Amygdala (tissue), 56 donors: ENCODE measurements at places on chromosomes 5 and 9.

DNA sequence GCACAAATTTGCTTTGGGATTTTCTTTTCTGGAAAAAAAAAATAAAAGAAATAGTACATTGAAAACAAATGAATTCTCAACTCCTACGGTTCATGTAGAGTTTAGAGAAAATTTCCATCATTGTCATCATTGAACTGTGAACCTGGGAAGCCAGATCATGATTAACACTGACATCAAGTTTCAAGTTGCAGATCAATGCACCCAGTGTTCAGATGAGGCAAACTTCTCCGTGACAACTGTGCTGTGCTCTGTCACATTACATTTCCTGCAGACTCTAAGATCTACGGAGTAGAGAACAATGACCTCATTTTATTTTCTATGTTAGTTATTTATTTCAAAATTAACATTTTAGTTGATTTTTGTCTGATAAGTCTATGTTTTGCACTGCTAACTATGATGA lies 99.7 kb downstream of the MAP1B start:
- no peak for DNase-seq

- DNase-seq = no peak
These were observed 39.2 kb downstream of the TLE4 start for GRCh38 chr9:79610791-79611614.

DNA sequence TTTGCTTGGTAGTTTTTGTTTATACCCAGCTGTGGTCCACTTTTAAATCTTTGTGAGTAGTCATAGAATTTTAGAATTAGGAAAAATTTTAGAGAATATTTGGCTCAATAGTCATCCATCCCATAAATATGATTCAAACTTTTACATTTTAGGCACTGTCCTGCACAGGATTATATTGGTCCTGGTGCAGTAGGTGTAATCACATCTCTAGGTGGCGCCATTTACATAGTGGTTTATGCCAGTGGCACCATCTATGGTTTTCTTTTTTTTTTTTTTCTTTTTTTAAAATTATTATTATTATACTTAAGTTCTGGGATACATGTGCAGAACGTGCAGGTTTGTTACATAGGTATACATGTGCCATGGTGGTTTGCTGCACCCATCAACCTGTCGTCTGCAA lies 260.7 kb upstream of the KCNN2 start:
- no peak for DNase-seq

GRCh38 chr9:69265891-69266290 lies 59.1 kb upstream of the ENTREP1 start:
- no peak for DNase-seq

DNA sequence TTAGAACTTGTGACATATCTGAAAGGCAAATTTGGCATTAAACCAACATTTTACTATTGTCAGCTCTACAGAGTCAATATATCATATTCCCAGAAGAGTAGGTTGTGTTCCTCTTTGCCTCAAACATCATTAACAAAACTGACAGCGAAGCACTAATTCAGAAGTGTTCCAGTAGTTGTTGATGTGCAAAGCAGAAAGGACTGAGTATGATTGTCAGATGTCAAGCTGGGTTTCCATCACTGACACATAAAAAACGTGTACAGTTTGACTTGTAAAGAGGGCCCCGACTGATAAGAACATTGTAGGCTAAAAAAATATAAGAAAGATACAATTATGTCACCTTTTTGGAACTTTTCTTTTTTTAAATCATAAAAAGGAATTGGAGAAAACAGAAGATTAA lies 101.5 kb upstream of the ZNF608 start:
- no peak for DNase-seq

DNA sequence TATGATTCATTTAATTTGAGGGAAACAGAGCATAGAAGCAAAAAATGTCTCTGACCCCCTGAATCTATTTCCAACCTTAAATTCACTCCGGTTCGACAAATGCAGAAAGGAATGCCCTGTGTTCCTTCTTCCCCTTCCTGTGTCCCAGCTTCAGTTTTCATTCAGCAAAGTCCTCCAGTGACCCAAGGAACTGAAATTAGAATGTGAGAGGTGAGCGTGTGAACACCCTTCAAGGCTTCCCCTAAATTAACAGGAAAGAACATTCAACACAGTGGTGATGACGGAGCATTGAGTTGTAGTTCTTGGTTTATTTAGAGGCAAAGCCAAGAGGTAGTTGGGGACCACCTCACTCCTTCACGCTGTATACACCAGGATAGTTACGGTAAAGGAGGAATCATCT lies 97.6 kb upstream of the CTSL start:
- no peak for DNase-seq

DNA sequence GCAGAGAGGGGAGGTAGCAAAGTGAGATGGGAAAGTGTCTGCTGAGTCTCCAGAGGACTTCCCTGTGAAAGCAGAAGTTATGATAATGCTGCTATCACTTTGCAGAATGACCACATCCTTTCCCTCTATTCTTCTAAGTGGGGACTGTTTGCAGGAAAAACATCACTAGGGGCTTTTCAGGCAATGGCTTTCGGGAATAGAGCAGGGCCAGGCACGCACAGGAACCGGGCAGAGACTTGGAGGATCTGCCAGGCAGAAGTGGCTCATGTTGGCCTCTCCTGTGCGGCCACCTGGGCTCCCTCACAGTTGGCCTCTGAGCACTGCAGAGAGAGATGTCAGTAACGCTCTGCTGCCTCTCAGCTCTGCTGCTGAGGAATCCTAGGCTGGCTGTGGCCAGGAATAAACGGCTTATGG lies 214.7 kb downstream of the MAST4 start:
- no peak for DNase-seq

- DNase-seq = no peak
These were observed 44.3 kb upstream of the DENND4C start for GRCh38 chr9:19186232-19186631.

DNA sequence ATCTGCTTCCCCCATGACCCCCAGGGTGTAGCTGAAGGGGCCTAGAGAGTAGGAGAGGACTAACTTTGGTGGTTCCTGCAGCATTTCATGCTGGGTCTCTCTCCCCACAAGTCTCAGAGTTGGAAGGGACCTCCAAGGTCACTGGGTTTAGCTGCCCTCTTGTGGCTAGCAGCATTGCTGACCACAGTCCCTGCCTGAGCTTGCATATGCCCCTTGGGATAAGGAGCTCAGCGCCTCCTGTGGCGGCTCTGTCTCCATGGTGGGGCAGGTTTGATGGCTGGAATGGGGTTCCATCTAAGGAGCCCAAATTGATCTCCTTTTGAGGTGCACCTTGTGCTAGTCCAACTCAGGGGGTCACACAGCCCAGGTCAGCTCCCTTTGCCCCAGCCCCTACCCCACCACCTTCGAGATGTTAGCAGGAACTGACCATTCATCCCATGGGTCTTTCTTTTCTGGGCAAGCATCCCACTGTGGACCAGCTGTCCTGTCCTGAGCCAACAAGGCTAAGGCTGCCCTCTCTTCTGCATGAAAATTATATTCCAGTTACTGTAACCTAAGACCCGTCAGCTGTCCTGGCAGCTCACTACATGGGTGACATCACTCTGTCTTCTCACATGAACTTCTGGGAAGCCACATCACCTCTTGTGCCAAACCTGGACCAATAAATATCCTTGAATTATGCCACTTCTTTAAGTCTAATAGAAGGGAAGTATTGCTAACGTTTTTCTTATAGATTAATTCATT lies 196.2 kb downstream of the HSPA4 start:
- DNase-seq = no peak

- DNase-seq = no peak
These were observed 46.3 kb downstream of the PAM start for GRCh38 chr5:102801371-102801770.

GRCh38 chr5:76544268-76544926 lies 78.8 kb downstream of the F2RL2 start:
- DNase-seq = no peak

DNA sequence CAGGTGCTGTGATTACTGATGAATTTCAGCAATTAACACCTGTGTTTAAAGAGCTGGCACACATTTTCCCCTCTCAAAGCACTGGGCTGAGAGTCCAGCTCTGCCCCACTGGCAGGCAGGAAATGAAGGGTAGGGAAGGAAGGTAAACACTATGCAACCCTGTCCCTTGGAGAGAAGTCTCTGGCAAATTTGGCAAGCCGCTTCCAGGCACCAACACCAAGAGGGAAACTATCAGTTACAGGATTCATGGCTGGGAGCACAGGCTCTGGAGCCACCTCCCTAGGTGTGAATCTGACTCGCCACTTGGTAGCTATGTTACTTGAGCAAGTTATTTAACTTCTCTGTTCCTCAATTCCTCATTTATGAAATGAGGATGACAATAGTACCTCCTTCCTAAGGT lies 3.3 kb downstream of the ANKS6 start:
- no peak for DNase-seq

DNA sequence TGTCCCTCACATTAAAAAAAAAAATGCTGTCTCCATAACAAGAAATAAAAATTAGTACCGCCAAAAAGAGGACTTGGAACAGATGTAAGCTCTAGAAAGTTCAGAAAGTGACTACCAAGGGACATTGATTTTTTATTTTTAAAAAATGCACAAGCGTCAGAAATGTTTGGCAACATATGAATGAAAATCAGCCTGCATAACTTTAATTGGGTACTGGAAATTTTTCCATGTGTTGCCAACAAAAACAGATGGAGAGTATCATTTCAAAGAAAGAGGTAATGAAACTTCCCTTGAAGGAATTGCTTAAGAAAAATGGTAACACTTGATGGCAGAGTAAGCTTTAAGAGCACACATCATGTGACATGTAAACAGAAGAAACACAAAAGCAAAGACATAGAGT lies 47.2 kb downstream of the OR2K2 start:
- DNase-seq = no peak

- no peak for DNase-seq
These were observed 244.7 kb downstream of the SEMA5A start for GRCh38 chr5:9301200-9301599.

DNA sequence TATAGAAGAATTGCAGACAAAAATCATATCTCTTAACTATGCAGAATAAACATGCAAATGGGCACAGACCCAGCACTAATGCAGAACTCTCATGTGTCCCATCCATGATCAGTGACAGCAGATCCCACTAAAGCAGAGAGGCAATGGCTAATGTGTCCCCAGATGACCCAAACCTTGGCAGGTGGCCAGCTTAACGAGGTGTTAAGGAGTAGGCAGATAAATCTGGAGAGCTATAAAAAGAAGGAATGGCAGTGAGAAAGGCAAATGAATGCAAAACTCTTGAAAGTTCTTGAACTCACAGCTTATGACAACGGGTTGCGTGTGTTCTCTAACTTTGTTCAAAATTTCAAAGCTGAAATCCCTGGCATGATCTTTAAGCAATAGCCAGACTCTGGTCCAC lies 265.4 kb downstream of the RASEF start:
- no peak for DNase-seq

DNA sequence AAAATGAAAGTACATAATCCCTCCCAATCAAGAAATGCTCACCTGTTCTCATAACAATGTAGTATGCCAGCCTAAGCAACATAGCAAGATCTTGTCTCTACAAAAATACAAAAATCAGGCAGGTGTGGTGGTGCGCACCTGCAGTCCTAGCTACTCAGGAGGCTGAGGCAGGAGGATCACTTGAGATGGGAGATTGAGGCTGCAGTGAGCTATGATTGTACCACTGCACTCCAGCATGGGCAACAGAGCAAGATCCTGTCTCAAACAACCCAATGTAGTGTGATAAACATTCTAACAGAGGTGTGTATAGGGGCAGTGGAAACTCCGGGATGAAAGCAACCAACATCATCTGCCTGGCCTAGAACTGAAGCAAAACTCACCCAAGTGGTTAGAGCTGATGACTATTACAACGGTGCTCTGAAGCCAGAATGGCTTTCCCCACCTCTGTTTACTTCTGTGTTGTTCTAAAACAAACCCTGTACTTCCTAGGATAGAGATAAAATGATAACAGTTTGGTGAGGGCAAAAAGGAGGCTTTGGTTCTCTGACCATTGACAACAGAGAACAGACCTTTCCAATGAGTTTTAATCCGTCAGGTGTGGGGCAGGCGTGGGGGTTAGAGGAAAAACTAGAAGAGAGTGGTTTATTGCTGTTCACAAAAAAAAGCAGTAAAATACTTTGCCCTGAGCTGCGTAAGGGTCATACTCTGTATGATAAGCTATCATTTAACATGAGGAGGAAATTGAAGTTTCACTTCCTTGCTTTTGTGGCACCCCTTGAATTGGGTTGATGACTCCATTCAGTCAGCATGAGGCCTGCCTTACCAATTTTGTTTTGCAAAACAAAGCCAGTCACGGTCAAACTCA lies 18.9 kb downstream of the WNT8A start:
- no peak for DNase-seq

- no peak for DNase-seq
These were observed 5.1 kb upstream of the FBXO38 start for GRCh38 chr5:148378670-148379069.

- DNase-seq = no peak
These were observed 256.4 kb downstream of the PDZD2 start for GRCh38 chr5:31895199-31895820.

GRCh38 chr9:22307013-22307711 lies 139.5 kb upstream of the DMRTA1 start:
- DNase-seq = peak; percentile 0

DNA sequence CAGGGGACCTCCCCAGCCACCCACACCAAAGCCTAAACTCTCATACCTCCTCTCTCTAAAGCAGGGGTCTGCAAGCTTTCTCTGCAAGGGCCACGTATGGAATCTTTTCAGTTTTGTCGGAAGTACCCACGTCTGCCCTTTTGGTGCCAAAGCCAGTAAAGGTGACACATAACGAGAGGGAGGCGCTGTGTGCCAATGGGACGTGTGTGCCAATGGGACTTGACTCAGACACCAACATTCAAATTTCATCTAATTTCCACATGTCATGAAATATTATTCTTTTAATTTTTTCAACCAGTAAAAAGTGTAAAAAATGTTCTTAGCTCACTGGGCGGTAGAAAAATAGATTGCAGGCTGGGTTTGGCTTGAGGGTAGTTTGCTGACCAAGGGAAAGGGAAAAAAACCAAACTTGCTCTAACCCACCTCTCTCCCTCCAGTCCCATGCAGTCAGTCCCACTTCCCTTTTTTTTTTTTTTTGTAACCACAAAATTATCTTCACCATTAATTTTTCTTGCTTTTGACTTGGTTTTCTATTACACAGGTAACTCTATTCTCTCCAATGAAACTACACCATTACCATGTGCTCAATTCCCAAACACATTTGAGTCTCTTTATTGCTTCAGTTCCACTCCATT lies 25.5 kb downstream of the OR2V1 start:
- DNase-seq = no peak

- no peak for DNase-seq
These were observed 23.5 kb upstream of the SNX2 start for GRCh38 chr5:122751293-122751782.
